ENCODE measurements at places on chromosomes 11 and 22.

GRCh38 chr22:19663286-19663815, 51.0 kb upstream of the SEPTIN5 start:
- DNase-seq: no peak

GRCh38 chr11:128351168-128351567, 236.2 kb downstream of the ETS1 start:
- no peak for DNase-seq

DNA sequence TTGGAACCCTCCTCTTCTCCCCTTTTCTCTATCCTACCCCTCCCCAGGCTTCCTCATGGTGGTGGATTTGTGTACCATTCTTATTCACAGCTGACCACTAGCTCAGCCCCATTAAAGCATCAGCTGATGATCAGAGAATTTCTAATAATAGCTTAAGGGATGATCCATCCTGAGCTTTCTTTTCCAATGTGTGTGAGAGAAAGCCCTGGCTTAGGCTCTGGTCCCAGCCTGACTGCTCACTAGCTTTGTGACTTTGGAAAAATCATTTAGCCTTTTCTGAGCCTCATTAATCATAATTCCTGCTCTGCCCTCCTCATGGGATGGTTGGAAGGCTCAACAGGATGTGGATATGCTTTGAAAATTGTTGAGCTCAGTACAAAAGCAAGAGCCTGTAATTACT, 26.3 kb upstream of the CCDC90B start:
- no peak for DNase-seq

DNA sequence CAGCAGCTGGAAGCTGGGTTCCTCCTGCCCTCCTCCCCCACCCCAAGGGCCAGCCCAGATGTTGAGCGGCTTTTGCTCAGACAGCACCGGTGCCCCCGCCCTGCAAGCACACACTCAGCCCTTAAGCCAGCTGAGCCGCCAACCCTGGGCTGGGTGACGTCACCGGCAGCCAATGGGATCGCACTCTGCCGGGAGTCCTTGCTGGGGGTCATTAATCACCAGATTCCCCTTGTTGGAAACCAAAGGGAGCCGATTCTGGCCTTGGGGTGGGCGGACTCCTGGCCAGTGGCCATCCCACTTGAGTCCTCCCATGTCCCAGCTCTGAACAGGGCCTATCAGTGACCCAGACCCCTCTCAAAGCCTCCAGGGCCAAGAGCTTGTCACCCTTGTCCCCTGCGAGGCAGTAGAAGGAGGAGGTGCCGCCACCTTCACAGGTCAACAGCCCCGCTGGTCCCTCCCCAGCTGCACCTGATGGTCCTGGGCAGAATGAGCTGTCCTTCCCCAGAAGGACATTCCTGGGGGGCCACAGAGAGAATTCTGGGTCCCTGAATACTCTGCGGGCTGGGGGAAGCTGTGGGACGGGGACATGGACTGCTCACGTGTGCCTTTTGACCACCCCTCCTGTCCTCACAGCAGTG, 7.4 kb downstream of the DUSP8 start:
- DNase-seq: no peak

DNA sequence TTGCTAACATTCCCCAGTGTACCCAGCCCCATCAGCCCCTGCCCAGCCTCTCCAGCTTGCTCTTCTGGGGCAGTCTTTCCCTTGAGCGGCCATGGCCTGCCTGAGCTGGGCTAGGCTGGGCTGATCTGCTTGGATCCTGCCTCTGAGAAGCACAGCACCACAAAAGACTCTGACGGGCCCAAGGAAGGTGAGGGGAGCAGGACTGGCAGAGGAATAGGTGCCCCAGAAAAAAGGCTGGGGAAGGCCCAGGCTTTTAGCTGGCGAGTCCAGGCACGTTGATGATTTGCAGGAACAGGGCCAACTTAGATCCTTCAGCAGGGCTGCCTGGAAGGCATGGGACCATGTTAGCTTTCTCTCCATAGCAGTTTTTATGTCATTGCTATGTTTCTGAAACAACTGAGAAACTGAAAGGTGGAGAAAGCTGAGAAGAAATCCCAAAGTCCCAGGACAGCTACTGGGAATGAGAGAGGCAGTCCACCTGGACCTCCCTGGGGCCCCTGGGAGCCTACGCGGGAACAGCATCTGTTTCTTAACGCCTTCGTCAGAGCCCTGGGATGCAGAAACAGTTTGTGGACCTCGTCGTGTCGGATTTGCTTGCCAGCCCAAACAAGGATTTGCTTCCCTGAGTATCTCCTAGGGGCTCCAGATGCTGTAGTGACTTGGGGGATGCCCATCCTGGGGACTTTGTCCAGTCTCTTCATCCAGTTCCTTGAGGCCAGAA, 24.4 kb upstream of the FXYD6 start:
- DNase-seq: no peak

GRCh38 chr11:35426351-35426750, 7.0 kb upstream of the SLC1A2 start:
- DNase-seq: no peak

GRCh38 chr11:101915791-101916291, 481 bp downstream of the ANGPTL5 start:
- no peak for DNase-seq

DNA sequence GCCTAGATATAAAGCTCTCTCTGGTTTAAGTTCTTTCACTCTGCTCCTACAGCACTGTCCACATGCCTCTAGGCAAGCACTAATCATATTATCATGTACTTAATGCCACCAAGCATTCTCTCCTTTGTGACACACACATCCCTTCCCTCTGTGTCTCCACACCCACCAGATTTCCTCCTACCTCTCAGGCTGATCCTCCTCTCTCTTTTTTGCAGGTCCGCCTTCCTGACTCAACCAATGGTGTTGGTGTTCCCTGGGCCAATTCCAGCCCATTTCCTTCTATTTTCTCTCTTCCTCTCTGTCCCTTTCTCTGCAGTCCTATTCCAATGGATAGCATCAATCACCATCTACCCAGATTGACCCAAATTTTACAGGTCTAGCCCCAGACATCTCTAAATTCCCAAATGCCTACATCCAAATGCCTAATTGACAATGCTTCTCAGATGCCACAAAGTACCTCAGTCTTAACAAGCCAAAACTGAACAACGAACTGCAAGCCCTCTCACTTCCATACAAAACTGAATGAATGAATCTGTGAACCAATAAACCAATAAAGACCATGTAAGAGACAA, 504 bp upstream of the ZNF215 start:
- DNase-seq: no peak

- no peak for DNase-seq
Observed at GRCh38 chr11:114081641-114082414, 22.3 kb downstream of the ZBTB16 start.

GRCh38 chr11:3148990-3149851, 15.9 kb downstream of the OSBPL5 start:
- DNase-seq: no peak

GRCh38 chr11:76700177-76701100, 29.9 kb upstream of the LRRC32 start:
- no peak for DNase-seq

DNA sequence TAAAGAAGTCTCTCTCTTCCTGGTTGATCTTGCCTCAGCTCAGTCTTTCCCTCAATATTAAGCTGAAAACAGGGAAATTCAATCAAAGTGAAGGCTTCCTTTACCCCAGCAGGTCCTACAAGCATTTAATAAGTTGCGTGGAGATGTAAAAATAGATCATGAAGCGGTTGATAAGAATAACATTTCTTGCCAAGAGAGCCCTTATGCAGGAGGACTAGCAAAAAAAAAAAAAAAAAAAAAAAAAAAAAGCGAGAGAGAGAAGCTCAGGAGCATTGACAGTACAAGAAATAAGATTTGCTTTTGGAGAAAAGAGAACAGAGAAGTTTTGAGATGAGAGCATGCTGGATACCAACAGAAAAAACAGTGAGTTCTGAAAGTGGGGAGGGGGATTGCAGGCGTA, 112.2 kb upstream of the CLMP start:
- no peak for DNase-seq

DNA sequence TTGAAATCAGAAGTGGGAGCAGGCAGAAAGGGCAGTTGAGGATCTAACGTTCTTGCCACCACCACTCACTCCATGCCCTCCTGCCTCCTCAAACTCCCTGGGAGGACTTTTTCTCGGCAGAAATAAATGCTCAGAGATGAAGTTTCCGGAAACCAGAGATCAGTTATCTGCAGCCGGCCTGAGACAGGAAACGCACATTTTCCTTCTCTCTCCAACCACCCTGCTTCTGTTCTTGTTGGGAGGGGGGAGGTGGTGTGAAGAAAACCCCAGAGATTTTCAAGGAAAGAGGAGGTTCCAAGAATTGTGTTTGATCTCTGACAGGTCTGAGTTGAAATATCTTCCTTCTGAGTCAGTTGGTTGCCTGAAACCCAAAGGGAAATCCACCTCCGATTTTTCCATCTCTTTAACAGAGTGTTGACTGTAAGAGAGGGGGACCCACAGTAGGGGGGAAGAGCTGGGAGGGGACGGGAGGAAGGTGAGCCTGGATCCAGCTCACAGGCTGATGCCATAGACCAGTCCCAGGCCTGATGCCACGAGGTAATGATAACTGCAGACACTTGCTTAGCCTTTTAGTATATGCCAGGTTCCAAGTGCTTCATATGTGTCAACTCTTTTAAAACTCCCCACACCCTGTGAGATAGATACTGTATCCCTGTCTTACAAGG, 100.8 kb downstream of the TRAF6 start:
- DNase-seq: no peak

DNA sequence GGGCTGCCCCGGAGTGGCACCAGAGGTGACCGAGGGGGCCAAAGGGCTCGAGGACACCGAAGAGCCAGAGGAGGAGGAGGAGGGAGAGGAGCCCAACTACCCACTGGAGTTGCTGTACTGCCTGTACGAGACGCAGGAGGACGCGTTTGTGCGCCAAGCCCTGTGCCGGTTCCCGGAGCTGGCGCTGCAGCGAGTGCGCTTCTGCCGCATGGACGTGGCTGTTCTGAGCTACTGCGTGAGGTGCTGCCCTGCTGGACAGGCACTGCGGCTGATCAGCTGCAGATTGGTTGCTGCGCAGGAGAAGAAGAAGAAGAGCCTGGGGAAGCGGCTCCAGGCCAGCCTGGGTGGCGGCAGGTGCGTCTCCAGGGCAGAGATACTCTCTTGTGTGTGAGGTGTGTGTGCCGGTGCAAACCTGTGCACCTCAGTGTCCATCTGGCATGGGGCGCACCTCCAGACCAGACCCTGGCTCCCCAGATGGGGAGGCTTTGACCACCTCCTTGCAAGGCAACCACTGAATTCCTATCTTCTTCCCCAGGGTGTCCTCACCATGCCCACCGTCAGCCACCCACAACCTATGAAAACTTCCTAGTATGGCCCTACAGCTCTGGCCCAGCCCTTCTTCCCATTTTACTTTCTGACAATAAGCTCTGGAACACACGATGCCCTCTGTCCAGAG, 3.4 kb downstream of the NLRP6 start:
- DNase-seq: no peak

- DNase-seq: no peak
Observed at GRCh38 chr22:43432883-43433415, 21.1 kb downstream of the MPPED1 start.

- no peak for DNase-seq
Observed at GRCh38 chr11:19552656-19553260, 159.9 kb upstream of the NAV2 start.

- DNase-seq: no peak
Observed at GRCh38 chr11:56307836-56308235, 7.1 kb upstream of the OR8K3 start.

GRCh38 chr11:31809857-31810778, 1.0 kb downstream of the PAX6 start:
- no peak for DNase-seq

DNA sequence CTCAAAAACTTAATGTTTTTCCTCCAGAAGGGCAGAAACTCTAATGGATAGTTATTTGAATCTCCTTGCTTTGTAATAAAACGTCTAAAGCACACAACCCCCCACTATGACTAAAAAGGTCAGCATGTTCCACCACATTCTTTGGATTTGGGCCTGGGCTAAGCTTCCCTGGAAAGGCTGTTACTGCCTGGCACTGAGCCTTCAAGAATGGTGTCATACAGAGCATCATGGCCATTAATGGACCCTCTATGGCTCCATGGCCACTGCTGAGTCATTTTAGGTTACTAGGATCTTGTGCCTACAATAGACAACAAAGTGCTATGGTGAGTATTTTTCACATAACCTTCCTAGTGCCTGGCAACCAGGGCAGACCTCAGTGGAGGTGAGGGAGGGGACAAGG, 242.6 kb upstream of the FAT3 start:
- DNase-seq: no peak

DNA sequence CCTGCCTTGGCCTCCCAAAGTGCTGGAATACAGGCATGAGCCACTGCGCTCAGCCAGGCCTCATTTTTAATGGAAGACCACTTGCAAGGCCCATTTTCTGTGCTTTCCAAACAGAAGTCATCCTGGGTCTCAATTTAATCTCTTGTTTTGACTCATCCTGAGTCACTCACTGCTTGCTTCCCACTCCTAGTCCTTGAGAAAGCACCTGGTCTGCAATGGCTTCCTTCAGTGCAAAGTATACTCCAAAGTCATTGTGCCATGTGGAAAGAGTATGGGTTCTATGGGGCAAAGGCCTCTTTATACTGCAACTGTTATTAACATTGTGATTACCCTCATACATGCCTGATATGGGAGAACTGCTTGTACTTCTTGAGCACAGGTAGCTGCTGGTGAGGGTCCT, 18.3 kb upstream of the SLC5A1 start:
- no peak for DNase-seq

DNA sequence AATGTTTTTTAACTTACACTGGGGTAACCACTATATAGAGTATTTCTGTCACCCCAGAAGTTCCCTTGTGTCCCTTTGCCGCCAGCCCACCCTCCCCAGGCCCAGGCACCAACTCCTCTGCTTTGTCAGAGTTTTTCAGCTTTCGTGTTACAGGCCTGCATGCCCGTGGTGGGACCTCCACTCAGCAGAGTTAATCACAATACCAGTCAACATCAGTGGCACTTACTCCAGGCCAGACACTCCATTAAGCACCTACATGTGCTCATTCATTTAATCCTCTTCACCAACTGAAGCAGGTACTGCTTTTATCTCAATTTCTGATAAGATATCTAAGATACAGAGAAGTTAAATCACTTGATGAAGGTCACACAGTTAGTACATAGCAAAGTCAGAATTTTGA, 63.3 kb downstream of the LIF start:
- DNase-seq: no peak

GRCh38 chr11:95884376-95884775, 39.5 kb downstream of the MTMR2 start:
- no peak for DNase-seq

DNA sequence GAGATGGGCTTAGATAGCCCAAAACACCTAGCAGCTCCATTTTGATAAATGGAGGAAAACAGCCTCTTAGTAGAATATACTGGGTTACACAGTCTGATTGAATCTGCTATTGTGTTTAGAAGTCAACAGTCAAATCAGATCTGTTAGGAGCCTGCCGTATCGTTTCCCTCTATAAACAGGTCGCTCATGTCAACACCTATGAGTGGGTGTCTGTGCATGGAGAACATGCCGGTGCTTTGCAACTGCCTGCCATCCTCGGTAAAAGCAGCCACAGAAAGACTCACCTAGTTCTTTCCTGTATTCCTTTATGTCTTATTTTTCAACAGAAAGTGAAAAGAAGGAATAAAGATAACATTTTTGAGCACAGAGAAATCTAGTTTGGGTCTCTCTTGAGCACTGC, 99.4 kb downstream of the ETS1 start:
- DNase-seq: no peak

- no peak for DNase-seq
Observed at GRCh38 chr11:14748090-14748489, 104.5 kb downstream of the PDE3B start.

- DNase-seq: no peak
Observed at GRCh38 chr11:58647141-58647699, 24.8 kb downstream of the CNTF start.

- no peak for DNase-seq
Observed at GRCh38 chr22:17712441-17712840, 61.8 kb downstream of the BID start.
